BJ (cell line): ENCODE measurements at places on chromosomes 11 and 22.

DNA sequence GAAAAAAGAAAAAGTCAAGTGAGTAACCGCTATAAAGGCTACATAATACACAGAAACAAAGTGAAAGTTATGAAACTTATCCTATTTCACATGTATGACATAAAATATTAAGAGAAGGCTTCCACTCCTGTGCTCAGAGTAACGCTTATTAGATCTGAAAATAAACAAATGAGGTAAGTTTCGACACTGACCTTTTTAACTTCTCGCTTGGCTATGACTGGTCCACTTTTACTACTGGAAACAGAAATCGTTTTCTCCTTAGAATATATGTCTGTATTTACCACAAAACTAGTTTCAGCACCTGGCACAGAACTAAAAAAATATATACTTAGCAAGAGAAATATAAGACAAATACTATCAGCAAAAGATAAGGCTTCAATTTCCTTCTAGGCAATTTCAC lies 16.4 kb downstream of the FNBP4 start:
- no peak for DNase-seq

GRCh38 chr11:23932485-23932898 lies 564.4 kb upstream of the LUZP2 start:
- no peak for DNase-seq

GRCh38 chr11:28592141-28592540 lies 484.0 kb downstream of the METTL15 start:
- DNase-seq, result no peak

DNA sequence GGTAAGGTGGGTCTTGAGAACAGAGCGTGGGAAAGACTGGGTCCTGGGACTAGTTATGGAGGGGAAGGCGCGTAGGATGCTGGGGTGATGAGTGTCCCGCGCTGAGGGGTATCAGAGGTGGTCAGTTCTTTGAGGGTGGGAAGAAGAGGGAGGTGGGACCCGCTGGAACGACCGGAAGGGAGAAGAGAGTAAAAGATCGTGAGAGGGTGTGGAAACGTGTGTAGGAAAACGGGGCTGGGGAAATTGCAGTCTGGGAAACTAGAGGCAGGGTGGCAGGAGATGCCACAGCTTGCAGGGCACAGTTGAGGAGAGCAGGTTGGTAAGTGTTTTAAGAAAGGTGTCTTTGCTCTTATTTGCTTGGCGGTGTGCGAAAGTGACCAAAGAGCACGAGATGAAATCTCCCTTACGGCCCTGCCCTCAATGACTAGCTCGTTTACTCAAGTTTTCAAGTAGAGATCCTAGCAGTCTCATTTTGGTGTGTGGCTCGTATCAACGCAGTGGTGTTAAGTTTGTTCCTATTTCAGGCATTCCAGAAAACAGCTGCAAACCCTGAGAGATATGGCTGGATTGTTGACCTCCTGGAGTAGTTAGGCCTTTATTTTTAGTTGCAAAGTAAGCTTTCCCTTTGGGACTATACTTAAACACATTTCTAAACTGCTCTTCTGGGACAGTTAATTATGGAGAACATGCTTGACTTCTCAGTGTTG lies 615 bp downstream of the STT3A start:
- no peak for DNase-seq
